H54 (cell line): ENCODE measurements at places on chromosomes 2 and 18.

DNA sequence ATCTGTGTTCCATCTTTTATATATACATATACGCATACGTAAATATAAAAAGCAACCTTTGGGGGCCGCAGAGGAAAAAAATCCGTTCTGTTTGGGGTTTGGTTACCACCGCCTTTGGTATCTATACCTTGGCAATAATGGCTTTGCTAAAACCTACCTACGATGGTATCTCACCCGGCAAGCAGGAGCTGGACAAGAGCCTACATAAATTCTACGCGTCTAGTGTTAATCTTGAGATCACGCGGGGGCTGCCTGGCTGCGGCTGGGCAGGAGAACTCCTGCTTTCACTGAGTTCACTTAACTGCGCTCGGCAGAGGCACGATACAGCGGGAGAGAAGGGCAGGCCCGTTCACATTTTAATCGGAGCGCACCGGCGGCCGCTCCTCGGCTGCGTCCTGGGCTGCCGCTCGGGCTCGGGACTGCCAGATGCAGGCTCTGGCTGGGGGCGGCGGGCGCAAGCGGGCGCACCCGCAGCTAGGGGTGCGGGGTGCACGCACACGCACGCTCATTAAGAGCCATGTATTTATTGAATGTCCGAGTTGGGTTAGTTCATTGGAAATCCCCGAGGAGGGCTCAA, 1.7 kb upstream of the POU3F3 start:
- DNase-seq = no peak

DNA sequence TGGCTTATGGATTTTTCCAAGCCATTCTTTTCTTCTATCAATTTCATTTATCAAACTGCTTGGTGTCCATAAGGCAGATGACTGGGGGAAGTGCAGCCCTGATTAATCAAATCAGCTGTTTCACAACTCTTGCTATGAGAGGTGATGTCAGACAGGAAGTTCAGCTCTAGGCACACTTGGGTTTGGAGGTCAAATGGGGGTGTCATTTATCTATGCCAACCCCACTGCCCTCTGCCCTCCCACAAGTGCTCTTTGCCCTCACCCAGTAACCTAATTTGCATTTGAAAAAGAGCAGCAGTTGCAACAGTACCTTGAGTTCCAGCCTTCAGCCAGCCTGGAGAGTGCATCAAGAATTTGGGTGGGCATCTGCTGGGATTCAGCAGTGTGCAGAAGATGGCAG, 431.3 kb upstream of the SPRED2 start:
- no peak for DNase-seq

GRCh38 chr2:26550276-26551015, 72.5 kb upstream of the OTOF start:
- no peak for DNase-seq

- DNase-seq = no peak
Observed at GRCh38 chr2:106356291-106356690, 111.9 kb downstream of the RGPD3 start.

DNA sequence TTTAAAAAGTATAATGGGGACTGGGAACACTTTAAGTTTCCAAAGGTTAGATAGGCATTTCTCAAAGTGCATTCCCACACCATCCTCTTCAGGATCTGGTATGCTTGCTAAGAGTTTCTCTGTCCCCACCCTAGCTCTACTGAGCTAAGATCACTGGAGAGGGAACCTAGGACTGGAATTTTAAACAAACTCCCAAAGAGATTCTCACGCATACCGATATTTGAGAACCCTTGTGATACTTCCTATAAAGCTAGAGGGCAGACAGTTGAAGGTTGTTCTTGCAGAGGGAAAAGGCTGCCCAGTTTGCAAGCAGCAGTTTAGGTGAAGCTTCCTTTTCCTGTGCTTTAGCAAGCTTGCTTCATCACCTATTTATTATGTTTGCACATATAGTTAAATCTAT, 3.6 kb downstream of the CNRIP1 start:
- DNase-seq = no peak

- DNase-seq = no peak
Observed at GRCh38 chr18:50155406-50155805, 39.5 kb downstream of the MYO5B start.

DNA sequence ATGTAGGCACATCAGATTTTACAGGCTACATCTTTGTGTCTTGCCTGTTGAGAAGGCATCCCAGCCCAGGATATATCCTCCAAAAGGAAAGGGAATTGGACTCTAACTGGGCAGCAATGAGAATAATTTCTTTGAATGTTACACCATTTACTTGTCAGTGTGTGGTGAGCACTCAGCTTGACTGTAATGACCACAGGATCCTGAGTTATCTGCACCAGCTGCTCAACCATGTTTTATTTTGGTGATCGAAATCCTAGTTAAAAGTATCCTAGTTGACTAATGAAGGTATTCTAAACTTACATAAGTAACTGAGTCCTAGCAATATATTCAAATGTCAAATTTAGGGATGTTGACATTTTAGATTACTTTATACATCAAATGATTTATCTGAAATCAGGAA, 123.0 kb downstream of the MYO3B start:
- no peak for DNase-seq

DNA sequence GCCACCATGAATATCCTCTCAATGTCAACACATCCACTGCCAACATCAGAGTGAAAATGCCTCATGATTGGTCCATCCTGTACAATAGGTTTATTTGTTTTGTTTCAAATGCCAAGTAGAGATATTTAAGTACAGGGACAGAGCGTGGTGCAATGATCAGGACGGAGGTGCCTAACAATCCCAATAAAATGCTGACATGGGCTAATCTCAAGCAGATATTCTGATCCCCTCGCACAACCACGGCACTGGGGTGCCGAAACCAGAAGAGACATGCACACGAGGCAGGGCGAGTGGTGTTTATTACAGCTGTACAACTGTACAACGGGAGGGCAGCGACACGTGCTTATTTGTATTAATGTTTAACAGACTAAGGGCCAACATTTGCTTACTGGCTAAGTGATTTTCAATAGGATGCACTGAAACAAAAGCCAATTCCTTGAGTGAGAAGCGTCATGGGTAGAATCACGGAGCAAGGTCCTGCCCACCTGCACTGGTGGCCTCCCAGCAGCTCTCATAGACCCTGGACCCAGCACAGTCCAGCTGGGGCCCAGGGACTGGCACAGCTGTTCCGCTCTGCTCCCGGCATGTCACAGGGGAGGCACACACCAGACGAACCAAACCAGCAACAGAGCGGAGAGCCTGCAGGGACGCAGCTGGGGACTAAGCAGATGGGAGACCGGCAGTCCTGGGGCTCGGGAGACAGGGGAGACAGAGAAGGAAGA, 101.4 kb downstream of the HDAC4 start:
- DNase-seq = no peak

DNA sequence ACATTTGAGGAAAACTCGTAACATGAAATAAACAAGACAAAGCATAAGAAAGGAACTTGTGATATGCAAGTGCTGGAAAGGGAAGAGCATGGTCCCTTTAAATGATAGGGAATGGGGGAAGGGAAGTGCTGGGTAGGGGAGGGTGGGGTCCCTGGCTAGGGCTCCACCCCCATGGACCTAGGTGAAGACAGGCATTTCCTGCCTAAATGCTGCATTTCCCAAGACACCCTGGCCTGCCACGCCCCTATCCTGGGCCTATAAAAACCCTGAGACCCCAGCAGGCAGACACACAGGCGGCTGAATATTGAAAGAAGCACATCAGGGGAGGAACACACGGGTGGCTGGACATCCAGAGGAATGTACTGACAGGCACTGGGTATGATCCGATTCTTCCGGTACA, 499.9 kb downstream of the ZEB2 start:
- DNase-seq = no peak

GRCh38 chr2:28615706-28616105, 119.8 kb downstream of the PLB1 start:
- no peak for DNase-seq

DNA sequence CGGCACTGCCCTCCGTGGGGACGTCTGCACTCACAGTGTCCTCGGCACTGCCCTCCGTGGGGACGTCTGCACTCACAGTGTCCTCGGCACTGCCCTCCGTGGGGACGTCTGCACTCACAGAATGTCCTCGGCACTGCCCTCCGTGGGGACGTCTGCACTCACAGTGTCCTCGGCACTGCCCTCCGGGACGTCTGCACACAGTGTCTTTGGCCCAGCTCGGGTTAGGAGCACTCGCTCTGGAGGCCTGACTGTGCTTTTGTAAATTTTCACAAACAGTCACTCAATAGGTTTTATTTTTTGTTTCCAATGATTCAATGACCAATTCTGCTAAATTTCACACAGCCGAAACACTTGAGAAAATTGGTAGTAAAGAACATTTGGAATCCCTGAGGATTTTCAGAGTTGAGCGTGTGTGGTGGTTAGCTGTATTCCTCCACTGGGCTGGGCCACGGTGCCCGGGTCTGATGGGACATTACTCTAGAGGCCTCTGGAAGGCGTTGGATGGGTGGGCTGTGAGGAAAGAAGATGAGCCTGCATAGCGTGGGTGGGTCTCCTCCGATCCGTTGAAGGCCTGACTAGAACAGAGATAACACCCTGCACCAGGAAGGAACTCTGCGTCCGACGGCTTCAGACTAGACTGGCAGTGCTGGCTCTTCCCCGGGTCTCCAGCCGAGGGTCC, 134.8 kb downstream of the RTP5 start:
- no peak for DNase-seq

DNA sequence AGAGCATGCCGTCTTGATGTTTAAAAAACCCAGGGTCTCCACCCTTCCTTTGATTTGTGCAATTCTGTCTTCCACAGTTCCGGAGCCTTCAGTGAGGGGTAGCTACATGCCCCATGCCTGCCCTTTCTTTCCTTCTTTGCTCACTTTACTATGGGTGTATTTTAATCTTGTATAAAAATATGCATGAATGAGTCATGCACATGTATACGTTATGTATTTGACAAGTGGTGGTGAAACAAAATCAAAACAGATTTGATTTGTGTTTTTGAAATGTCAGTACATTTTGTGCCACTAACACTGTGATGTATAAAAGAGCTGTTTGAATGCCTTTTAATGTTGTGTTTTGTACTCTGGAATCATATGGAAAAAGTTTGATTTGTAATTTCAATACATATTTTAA, 126.5 kb downstream of the RNF144A start:
- no peak for DNase-seq

- peak; percentile 48 for DNase-seq
Observed at GRCh38 chr2:667332-667999, 9.7 kb downstream of the TMEM18 start.

GRCh38 chr2:68454719-68455118, 12.4 kb downstream of the FBXO48 start:
- no peak for DNase-seq

- DNase-seq = no peak
Observed at GRCh38 chr2:161223139-161223732, 63.0 kb downstream of the TANK start.

GRCh38 chr18:57767259-57768050, 35.7 kb downstream of the ATP8B1 start:
- DNase-seq = no peak

DNA sequence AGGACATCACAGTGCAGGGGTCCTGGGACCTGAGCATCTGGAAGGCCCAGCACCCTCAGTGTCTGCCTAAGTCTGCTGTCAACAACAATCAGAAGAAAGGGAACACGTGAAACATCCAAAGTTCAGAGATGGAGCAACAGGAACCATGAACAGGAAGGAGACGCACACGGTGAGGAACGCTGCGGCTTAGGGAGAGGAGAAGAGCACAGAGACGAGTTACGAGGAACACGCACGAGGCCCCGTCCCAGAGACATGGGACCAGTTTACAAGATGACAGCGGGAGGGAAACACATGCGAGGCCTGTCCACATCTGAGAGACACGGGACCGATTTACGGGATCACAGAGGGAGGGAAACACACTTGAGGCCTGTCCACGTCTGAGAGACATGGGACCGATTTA, 2.9 kb upstream of the KCNG2 start:
- no peak for DNase-seq

DNA sequence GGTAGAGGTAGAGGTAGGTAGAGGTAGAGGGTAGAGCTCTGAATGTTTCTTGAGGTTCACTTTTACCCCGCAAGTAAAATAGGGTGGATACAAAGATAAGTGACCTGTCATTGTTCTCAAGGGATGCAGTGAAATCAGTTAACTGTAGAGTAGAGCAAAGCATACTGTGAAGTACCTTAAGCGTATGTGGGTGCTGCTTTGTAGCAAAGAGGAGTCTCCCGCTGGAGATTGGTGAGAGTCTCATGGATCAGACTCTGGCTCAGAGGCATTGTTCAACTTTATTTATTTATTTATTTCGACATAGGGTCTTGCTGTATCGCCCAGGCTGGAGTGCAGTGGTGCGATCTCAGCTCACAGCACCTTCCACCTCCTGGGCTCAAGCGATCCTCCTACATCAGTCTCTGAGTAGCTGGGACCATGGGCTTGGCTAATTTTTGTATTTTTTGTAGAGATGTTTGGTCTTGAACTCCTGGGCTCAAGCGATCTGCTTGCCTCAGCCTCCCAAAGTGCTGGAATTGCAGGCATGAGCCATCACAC, 38.7 kb downstream of the MTA3 start:
- DNase-seq = no peak

GRCh38 chr18:48142353-48142752, 211.9 kb upstream of the SMAD2 start:
- no peak for DNase-seq

DNA sequence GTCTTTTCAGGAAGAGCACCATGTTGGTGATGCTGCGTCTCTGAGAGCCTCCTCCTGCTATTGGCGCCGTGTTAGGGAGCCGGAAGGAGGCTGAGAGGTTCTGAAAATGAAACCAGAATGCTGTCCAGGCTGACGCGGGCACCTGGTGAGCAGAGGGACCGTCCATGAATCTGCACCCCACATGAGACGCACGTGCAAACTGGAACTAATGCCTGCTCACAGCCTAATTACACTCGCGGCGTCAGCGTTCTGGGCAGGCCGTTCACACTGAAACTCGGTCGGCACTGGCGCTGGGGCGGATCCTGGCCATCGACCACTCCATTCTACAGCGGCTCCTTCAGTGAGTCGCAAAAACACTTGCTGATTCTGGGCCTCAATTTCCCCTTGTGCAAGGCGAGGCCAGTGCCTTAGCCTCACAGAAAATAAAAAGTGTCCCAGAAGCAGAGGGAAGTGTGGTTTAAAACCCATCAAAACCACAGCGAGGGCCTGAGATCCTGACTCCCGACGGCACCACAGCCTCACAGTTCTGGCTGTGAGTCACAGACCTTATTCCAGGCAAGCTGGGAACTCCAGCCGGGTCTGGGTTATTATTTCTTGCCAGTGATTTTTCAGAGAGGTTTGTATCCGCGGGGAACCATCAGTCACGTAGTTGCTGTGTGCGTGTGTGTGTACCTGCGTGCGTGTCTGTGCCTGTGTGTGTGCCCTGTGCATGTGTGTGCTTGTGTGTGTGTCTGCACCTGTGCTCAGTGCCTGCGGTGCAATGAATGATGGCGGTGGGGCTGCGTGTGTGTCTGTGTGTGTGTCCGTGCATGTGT, 49.1 kb upstream of the CTDP1 start:
- no peak for DNase-seq

DNA sequence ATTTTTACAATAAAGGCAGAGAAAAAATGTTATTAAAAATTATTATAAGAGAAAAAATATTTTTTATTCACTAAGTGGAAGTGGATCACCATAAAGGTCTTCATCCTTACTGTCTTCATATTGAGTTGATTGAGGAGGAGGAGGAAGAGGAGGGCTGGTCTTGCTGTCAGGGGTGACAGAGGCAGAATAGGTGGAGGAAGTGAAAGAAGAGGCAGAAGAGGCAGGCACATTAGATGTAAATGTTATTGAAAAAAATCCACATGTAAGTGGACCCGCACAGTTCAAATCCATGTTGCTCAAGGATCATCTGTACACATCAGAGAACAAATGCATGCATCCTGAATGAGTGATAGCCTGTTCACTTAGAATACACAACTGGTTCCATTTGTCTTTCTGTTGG, 6.4 kb upstream of the SPATS2L start:
- no peak for DNase-seq

GRCh38 chr2:238227587-238228032, 12.2 kb downstream of the HES6 start:
- no peak for DNase-seq
